ENCODE measurements at places on chromosomes 4 and X. TPM values are rescaled to one million over a fixed set of nuclear protein-coding genes. Genes with fewer than 3 reads are reported as not detected.

Gene MAGIX
- total RNA-seq: 1.9 TPM

- peak; percentile 98 for DNase-seq
These were observed 155.7 kb downstream of the CHIC2 start for GRCh38 chr4:53908661-53909078.

DNA sequence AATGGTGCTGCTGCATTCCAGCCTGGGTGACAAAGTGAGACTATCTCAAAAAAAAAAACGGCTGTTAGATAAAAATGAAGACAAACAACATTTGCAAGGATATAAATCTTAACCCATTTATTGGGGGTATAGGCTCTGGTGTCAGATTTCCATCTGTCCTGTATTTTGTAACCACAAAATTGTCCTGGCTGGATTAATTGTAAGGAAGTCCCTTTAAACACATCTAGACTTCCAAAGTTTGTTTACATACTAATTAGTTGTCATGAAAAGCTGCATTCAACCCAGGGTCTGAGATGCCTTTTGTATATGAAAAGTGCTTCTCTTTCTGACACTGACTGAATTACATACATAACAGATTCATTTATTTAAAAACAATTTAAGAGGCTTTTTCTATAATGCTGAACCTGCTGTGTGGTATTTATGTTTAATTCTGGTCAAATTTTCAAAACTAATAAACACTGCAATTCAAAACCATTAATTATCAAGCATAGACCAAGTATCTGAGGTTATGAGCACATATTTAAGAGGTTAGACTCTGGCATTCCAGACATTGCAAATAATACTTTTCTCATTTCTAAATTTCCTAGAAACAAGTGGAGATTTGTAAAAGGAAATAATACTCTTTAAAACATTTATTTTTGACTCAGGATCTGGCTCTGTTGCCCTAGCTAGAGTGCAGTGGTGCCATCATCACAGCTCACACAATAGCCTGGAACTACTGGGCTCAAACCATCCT, 17.5 kb upstream of the UGDH start:
- DNase-seq: peak; percentile 67

Gene MAB21L2
- total RNA-seq: under 0.01 TPM

GRCh38 chr4:184763150-184763780, 29.4 kb upstream of the CENPU start:
- peak; percentile 71 for DNase-seq

- no peak for DNase-seq
These were observed 23.5 kb downstream of the CHM start for GRCh38 chrX:86023811-86024210.

GRCh38 chr4:74624351-74625151, 169.8 kb downstream of the BTC start:
- DNase-seq: peak; percentile 97

DNA sequence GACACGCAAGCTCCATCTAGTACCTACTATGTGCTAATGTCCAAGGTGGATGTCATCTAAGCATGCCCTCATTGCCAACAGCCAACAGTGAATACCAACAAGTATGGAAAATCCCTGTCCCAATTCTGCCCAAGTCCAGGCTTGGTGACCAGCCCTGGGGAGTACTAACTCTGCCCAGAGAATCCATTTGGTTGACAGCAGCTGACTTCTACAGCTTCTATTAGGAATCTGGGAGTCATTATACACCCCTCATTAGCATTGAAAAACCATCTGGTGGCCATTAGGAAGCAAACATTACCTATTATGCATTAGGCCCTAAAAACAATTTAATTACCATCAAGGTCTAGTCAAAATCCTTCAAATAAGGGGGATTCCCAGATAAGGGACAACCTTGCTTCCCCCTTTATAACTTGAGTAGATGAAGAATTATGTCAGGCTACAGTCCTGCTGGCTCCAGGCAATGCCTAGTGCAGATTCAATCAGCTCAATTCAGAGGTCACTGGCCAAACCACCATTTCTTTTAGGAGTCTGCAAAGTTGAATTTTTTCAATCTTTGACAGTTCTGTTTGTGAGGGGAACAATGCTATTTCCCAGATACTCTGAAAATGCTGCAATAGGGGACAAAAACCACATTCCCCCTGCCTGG, 228.0 kb upstream of the LDB2 start:
- DNase-seq: no peak

Gene TMEM255A
- total RNA-seq: not detected
